Iris pigment epithelial cell (primary cell): ENCODE measurements at places on chromosomes 7 and 10.

DNA sequence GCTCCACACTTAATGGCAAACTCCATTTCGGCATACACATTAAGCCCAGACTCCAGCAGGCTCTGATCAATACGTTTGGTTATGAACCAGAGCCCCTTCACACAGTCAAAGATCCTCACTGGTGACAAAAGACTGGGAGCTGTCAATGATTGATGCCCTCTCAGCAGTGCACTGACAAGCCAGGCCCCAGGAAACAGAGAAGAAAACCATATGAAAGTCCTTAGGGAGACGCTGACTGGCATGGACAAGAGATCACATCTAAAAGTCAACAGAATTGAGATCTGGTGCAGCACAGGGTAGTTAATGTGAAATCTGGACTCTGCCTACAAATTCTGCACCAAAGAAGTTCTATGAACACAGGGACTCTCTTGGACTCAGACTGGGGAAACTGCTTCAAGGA lies 600.9 kb upstream of the NRP1 start:
- DNase-seq: no peak

- no peak for DNase-seq
Measured at GRCh38 chr10:76497666-76498065, 1066.2 kb downstream of the LRMDA start.

DNA sequence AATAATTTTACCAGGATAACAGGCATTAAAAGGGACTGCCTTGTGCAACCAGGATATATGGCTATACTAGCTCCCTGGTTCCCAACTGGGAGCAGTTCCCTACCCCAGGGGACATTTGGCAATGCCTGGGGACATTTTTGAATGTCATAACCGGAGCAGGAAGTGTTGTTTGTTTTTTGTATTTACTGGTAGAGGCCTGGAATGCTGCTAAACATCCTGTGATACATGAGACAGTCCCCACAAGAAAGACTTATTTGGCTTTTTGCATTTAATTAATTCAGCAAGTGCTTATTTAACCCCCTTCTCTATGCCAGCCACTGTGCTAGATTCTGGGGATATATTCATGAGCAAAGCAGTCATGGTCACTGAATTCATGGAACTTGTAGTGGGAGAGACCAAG lies 181.2 kb downstream of the BBS9 start:
- no peak for DNase-seq

GRCh38 chr10:60834401-60834800 lies 56.1 kb downstream of the CDK1 start:
- no peak for DNase-seq

DNA sequence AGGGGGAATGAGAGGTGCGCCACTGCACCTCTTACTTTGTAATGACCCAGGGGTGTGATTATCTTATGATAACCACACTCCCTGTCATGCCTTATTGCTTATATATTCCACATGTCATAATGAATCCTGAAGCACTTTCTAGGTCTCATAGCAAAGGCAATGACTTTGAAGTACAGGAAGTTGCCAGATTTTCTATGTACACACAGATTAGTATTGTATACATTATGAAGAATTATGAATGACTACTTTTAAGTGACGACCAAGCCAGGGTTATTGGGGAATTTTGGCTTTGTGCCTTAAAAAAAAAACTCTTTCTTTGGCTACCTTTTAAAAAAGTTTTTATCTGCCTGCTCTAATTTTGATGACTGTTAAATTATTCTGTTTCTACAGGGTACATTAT lies 269.6 kb downstream of the MDFIC start:
- DNase-seq: no peak

GRCh38 chr10:80173466-80173865 lies 31.9 kb downstream of the ANXA11 start:
- no peak for DNase-seq

DNA sequence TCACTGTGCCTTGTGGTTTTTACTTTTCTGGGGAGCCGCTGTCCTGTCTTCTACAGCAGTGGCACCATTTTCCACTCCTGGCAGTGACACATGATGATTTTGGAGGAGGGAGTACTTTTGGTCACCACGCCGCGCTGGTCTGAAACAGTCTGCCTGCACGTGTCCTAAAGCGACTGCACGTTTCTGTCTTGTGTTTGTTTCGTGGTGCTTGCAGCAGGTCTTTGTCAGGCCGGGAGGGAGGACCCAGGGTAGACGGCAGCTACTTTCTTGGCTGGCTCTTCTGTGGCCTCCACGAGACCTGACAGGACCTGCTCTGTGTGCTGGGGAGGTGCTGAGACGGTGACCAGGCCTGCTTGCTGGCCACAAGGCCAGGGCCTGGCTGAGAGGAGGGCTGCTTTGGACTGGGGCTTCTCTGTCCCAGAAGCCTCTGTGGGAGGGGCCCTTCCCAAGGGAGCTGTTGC lies 82.0 kb downstream of the GLRX3 start:
- DNase-seq: no peak

GRCh38 chr10:29710128-29710527 lies 75.4 kb upstream of the SVIL start:
- DNase-seq: no peak

- DNase-seq: peak; percentile 21
Measured at GRCh38 chr7:27184337-27185012, 557 bp downstream of the HOXA11 start.

- no peak for DNase-seq
Measured at GRCh38 chr7:132307465-132307864, 268.8 kb downstream of the PLXNA4 start.

GRCh38 chr7:139004321-139005090 lies 23.3 kb upstream of the KIAA1549 start:
- DNase-seq: no peak

DNA sequence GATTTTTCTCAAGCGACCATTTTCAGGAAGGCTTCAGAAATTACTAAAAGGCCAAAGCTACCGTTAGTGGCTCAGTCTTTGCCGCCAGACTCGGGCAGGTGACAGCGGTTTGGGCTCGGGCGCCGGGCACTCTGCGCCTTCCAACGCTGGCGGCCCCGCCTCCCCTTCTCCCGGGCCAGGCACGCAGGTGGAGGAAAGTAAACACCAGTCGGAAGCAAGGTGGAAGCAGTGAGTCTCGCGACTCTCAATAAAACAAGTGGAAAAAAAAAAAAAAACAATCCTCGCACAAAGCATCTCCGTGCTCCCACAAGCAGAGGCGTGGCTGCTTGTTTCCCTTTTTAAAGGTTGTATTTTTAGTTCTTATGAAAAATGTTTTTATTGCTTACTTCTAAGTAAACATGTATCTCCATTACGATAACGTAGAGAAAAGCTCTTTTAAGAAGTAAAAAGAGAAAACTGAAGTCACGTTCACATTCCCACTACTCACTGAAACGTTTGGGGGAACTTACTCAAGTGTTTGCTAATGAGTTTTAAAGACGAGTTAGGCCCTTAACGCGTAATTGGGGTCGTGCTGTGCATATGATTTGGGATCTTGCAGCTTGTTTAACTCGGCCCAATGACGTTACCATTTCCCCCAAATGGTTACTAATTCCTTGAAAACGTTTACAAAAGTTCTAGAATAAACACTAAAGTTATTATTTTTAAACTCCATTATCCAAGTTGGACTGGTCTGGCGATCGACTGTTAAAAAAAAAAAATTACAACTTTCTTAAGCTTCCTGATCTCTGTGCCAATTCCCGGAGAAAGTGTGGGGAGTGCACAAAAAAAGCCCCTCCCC lies 864 bp downstream of the CDCA7L start:
- peak; percentile 70 for DNase-seq

- DNase-seq: peak; percentile 92
Measured at GRCh38 chr7:131501422-131501821, 55.0 kb downstream of the PODXL start.

DNA sequence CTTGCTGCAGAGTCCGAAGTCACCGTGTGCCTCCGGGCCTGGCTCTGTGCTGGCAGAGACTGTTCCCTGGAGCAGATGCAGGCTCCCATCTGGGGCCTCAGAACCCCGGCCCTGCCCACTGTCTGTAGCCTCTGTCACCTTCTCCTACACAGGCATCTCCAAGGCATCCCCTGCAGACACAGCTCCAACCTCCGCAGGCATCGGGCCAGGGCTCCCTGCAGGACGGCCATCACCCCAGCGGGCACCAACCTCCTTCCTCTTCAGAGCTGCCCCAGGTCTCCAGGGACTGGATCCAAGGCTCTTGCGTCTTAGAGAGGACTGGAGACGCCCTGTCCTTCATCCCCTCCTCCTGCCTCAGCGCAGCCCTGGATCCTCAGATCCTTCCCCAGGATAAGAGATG lies 69.9 kb upstream of the MYL10 start:
- DNase-seq: no peak

DNA sequence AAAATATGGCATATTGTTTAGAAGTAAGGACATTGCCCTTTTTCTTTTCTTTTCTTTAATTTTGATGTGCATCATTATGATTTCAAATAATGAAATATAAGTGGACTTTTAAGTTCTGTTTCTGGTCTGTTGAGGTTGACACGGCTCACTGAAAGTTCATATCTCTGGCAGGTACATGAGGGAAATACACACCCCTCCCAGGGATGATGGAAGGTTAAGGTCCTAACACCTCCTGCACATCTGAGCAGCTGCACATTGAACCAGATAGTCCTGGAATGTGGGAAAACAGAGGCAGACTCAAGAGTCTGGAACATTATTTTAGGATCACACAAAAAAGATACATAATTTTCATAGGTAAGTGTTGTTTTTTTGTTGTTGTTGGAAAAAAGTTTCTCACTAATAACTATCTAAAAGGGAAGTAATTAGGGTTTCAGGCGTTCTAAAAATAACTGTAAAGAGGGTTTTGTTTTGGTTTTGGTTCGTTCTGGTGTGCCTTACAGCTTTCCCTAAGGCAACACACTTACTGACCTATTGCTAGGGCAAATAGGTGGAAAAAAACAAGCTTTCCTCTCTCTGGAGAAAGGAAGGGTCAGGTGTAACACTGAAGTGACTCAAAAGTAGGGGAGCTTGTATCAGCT lies 201.2 kb upstream of the PRKCQ start:
- no peak for DNase-seq

GRCh38 chr7:114864278-114864677 lies 57.6 kb upstream of the MDFIC start:
- DNase-seq: peak; percentile 20

DNA sequence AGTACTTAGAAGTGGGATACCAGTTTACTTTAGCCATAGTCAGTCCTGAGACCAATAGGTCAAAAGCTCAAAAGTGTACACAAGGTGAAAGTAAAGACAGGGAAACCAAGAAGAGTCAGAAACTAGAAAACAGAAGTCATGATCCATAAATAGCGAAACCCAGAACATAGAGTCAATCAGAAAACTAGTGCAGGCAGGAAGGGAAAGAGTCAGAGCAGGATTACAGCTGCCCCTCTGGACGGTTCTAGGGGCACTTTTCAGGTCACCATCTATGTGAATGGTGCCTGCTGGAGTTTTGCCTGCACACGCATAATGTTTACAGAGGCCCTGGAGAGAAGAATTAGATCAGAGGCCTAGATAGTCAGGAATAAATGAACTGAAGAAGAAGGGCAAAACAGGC lies 22.4 kb upstream of the DMTF1 start:
- no peak for DNase-seq

- DNase-seq: peak; percentile 34
Measured at GRCh38 chr7:38448054-38448453, 174.6 kb upstream of the TARP start.

- DNase-seq: peak; percentile 79
Measured at GRCh38 chr10:11986593-11987216, 55.9 kb downstream of the UPF2 start.

DNA sequence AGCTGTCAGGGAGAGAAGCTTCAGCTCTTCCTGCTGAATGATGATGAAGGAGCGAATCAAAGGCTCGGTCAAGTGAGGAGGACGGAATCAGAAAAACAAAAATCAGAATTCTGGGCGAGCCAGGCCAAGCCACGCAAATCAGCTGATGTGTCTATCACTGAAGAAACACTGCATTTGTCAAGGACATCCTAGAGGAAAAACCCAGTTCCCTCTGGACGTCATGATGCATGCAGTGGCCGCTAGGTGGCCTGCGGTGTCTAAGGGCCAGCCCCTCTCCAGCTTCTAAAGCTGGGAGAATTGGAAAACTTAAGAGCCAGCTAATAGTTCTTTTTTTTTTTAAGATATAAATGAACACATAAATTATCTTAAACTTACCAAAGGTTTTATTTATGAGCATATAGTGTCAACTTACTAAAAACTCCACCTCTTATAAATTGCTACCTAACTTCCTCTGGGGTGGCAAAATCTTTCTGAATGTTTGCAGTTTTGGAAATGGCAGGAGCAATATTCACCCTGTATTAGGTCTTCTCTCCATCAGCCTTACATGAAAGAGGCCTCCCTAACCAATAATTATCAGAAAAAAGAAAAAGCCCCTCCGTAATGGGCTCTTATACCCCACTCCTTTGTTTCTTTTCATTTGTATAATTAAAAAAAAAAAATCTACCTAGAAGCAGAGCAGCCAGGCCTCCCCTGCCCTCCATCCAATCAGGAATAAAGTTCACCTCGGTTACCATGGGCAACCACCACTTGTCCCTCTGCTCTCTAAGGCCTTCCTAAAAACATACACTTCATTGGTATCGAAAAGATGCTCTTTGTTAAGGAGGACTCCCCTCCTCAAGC lies 186.8 kb downstream of the USP6NL start:
- peak; percentile 70 for DNase-seq

DNA sequence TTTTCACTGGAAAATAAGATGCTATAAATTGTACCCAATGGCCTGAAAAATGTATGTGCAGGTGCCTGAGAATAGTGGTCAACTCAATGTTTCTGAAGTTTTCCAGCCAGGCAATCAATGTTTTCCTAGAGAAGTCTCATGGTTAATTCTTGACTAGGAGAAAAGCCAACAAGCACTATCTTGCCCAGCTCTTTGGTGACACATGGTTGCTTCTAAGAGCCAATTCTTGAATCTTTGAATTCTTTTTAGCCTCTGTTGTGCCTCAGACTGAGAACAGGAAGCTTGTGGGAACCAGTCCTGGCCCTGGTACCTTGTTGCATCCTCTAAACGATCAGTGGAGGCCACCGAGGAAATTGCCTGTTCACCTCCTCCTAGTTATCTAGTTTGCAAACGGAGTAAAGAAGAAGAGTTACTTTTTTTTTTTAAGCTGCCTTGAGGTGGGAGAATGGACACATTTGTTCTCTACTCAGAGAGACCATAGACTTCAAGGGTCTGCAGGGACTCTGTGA lies 144.0 kb upstream of the MKLN1 start:
- DNase-seq: no peak

DNA sequence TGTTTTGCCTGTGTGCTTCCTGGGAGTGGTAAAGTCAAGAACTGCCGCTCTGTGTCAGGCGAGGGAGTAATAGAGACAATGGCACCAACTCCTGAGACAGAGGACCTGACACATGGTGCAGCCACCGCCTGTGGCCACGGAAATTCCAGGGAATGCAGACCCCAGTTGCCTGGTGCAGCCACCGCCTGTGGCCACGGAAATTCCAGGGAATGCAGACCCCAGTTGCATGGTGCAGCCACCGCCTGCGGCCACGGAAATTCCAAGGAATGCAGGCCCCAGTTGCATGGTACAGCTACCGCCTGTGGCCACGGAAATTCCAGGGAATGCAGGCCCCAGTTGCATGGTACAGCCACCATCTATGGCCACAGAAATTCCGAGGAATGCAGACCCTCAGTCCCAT lies 8.7 kb downstream of the DIP2C start:
- no peak for DNase-seq

- DNase-seq: no peak
Measured at GRCh38 chr10:94046098-94046497, 52.4 kb downstream of the PLCE1 start.
